EH (cell line): ENCODE measurements at places on chromosomes 6 and 20.
A peak's percentile ranks its signal among the peaks of the same experiment; 100 is the strongest.

DNA sequence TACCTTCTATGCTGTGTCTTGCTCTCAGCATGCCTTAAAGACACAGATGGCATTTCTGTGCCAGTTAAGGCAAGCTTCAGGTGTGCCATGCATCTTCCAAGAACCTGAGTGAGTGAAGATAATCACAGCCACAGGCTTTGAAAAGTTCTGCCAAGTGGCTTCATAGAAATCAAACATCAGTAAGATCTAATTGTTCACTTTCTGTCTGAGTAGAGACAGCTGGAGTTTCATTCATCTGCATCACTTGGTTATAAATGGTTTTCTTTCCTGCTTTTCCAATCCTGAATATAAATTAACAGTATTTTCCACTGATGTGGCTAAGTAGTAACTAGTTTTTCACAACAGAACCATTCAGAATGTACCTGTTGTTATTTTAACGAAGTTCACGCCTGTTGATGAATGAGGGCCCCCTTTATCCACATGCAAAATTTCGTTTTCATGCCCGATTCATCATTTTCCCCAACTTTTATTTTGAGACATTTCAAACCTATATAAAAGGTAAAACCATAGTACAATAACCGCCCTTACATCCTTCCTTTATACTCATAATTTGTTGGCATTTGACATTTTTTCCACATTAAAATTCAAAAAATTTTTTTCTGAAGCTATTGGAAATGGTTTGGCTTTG is 38.6 kb upstream of the KCNG1 start:
- no peak for DNase-seq

DNA sequence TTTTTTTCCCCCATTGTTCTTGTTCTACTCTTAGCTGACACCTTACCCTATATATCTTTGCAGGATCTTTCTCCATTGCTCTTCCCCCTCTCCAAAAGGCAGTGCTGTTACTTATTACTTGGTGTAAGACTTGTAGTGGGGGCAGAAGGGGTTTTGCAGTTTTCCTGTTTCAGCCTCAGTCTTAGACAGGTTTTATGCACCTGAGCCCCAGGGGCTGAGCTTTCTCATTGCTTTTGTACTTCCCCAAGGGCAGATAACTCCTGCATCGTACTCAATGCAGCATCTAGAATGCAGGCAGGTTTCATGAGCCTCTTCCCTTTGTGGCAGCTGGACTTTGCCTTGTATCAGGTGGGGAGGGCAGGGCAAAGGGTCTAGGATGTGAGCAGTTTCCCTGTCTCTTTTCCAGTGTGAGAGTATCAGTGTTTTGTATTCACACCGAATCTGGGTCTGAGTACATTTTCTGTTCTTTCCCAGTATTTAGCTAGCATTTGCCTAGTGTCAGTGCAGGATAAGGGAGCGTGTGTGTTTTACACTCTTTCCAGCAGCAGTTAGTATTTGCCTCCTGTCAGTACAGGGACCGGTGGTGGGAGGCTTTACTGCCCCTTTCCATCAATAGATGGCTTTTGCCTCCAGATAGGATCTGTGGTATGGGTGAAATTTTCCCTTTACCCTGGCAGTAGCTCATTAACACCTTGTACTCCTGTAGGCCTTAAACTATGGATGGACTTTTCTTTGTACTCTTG is 19.6 kb downstream of the CYB5R4 start:
- no peak for DNase-seq

- peak; percentile 51 for DNase-seq
These were observed 4.6 kb downstream of the MEA1 start for GRCh38 chr6:43009124-43009523.

DNA sequence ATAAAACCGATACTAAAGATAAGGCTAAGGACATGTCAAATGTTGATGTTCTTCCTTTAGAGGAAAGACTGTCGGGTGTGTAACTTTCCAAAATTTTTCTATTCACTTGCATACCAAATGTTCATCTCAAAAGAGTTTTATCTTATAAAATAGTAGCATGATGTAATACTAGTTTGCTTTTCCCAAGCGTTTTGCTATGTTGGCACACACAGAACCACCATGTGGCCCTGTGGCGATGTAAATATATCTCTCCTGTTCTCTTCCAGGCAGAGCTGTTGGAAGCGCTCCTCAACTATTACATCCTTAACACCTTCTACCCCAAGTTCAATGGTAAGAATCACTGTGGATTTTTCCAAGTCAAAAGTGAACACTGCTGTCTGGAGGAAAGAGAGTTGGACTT is 26.5 kb downstream of the LBP start:
- DNase-seq: no peak

- DNase-seq: no peak
These were observed 181.0 kb downstream of the ZMYND8 start for GRCh38 chr20:47175493-47175892.

DNA sequence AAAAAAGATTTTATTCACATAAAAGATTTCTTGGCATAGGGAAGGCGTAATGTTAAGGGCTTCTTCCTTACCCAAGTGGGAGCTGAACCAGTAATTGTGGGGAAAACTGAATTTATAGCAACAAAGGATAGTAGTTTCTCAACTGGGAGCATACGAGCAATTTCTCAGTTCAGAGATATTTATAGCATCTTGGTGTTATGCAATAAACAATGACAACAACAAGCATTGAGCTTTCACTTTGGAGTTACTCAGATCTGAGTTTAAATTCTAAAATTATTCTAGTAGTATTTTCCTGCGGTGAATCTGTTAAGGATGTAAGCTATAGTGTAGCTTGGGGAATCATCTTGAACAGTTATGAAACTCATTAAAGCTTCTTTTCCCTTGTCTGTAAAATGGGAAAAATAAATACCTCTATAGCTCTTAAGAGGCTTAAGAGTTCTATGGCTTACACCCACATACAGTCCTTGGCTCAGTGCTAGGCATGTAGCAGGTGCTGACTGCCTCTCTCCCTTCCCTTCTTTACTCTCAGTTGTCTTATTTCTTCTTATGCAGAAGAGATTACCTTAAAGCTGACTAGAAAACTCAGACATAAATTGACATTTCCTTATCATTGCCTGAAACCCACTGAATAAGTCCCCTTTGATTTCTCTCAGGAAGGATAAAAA is 58.8 kb downstream of the SAMD5 start:
- DNase-seq: no peak

DNA sequence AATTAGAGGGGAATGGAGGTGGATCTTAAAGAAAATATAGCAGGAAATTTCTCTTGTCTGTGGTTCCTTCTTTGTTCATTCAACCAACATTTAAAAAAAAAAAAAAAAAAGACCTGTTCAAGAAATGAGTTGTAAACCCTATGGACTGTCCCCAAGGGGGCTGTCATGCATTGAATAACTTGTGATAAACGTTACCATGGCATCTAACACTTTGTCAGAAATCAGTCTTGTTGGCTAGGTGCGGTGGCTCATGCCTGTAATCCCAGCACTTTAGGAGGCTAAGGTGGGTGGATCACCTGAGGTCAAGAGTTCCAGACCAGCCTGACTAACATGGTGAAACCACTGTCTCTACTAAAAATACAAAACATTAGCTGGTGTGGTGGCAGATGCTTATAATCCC is 381.7 kb downstream of the BCKDHB start:
- DNase-seq: no peak

- DNase-seq: no peak
These were observed 949.7 kb downstream of the HACE1 start for GRCh38 chr6:103910018-103910417.

DNA sequence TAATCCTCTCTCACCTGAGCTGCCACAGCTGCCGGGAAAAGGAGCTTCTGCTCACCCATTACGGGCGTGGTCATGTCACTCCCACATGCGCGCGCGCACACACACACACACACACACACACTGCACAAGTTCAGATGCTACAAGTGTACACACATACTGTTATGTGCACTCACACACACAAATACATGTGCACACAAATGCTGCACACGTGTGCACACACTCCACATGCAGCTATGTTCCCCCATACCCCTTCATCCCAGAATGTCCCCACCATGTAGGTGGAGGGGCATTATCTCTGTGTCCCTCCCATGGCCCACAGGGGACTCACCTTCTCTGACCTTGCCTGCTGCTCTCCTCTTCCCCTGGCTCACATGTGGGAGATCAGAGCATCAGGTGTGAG is 37.3 kb downstream of the GNAS-AS1 start:
- no peak for DNase-seq

DNA sequence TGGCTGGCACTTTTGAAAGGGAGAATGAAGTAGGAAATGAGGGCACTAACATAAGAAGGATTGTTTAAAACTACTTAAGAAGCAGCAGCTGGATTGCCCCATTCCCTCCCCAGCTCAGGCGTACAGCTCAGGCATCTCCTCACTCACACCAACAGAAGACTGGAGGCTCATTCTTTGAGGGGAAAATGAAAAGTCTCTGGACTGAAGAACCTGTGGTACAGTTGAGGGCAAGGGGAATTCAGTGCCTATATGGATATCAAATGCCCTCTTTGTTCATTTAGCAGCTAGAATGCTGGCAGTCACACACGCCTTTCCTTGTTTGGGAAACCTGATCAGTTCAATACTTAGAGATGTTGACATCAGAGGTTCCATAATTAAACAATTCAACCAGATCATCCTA is 502.1 kb upstream of the SOX4 start:
- no peak for DNase-seq

- no peak for DNase-seq
These were observed 1.8 kb upstream of the HLA-DQB1 start for GRCh38 chr6:32668226-32668747.

GRCh38 chr6:9896806-9897205 is 518.1 kb downstream of the TFAP2A start:
- DNase-seq: peak; percentile 10

DNA sequence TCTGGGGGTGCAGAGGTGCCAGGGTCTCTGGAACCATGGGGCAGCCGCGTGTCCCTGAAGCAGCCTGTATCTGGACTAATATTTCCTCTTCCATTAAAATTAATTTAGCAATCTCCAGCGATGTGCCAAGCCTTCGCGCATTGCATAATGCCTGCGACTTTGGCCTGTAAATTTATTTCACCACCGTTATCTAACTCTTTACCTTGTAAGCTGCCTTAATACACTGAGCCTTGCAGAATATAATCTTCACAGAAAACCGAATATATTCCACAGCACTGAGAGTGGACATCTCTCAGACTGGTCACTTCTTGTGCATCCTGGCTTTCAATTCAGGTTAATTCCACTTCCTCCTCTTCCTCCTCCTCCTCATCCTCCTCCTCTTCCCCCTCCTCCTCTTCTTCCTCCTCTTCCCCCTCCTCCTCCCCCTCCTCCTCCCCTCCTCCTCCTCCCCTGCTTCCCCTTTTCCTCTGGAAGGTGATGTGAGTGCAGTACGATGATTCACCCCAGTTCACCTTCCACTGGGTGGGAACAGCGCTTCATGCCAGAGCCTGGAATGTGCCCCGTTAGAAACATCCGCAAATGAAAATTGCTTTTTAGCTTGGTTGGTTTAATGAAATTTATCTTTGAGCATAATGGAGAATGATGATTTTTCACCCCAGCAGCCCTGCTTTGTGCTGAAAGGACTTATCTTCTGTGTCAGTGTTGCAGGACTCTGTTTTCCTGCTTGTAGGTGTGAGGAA is 101.4 kb downstream of the CDH4 start:
- peak; percentile 13 for DNase-seq

DNA sequence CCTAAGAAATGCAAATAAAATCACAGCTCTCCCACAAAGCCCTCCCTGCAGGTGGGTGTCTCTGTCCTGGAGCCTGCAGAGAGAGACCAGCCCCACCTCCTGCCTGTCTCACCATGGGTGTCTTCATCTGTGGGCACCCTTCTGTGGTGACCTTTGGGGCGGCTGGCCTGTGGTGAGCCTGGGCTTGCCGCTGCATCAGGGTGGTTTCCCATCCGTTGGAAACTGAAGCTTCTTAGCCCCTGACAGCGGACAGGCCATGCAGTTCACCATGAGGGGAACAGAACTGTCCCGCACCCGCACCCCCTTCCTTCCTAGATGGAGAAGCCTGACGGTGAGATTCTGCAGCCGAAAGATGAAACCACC is 42.3 kb upstream of the FRMD1 start:
- DNase-seq: no peak

GRCh38 chr20:59866338-59866737 is 67.1 kb downstream of the SYCP2 start:
- DNase-seq: peak; percentile 16

GRCh38 chr6:9851541-9852380 is 563.1 kb downstream of the TFAP2A start:
- DNase-seq: peak; percentile 41

DNA sequence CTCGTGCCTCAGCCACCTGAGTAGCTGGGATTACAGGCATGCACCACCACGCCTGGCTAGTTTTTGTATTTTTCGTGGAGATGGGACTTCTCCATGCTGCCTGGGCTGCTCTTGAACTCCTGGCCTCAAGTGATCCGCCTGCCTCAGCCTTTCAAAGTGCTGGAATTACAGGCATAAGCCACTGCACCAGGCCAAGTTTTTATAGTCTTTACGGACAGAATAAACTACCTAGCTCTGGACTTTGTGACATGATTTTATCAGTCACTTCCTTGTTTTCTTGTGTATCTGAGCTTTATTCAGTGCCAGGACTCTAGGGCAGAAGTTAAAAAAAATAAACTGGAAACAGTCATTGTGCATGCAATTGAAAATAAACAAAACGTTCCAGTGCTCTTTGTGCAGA is 46.7 kb upstream of the RALGAPA2 start:
- no peak for DNase-seq

DNA sequence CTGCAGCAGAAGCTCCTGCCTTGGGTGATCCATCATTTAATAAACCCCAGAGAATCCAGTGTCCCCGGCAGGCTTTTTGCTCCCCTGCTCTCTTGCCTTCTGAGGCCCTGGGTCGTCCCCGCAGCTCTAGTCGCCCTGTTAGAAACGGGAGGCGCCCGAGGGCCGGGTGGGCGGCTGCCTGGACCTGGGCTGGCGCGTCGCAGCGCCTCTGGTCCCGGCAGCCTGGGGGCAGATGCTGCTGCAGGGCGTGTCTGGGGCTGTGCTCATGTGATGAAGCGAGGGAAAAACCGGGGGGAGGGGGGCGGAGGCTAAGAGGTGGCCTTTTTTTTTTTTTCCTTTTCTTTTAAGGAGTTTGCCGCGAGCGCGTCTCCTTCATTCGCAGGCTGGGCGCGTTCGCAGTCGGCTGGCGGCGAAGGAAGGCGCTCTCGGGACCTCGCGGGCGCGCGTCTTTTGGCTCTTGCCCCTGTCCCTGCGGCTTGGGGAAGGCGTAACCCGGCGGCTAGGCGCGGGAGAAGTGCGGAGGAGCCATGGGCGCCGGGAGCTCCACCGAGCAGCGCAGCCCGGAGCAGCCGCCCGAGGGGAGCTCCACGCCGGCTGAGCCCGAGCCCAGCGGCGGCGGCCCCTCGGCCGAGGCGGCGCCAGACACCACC is 394 bp downstream of the AKAP12 start:
- DNase-seq: peak; percentile 88

GRCh38 chr6:152112491-152113261 is 305.2 kb downstream of the ESR1 start:
- no peak for DNase-seq

DNA sequence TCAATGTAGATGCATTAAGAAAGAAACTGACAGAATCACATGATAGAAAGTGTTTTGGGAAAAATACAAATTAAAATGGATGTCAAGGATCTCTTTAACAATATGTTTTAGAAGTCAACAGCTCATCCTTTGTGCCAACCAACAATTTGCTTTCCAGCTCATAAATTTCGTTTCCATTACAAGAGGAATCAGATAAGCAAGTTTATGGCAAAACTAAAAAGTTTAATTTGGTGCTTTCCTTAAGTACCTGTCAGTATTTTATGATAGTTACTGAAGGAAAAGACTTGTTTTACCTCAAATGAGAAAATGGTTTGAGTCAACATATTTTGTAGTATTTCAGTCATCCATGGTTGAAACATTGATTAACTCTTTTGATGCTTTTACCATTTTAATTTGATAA is 130.0 kb downstream of the CDKAL1 start:
- DNase-seq: no peak
